ENCODE measurements at places on chromosomes 4 and X.

DNA sequence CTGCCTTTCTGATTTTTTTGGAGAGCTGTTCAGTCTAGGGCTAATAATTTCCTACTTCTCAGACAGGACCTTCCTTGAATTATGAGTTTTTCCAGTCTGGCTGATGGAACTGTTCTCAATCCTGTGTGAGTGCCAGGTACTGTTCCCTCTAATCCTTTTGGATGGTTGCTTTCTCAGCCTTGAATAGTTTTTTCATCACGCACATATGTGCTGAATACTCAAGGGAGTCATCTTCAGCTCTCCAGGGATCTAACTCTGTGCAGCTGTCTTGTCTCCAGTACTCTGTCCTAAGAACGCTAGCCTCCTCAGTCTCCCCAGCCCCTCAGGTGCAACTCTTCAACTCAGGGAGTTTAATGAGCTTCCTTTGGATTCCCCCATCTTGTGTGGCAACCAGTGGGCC lies 93.2 kb downstream of the GASK1B start:
- no peak for DNase-seq

GRCh38 chrX:21574793-21575192 lies 83.3 kb downstream of the KLHL34 start:
- DNase-seq = no peak

- no peak for DNase-seq
These were observed 2.6 kb downstream of the NLGN4X start for GRCh38 chrX:6225911-6226595.

- no peak for DNase-seq
These were observed 77.5 kb downstream of the HTRA3 start for GRCh38 chr4:8346838-8347605.

DNA sequence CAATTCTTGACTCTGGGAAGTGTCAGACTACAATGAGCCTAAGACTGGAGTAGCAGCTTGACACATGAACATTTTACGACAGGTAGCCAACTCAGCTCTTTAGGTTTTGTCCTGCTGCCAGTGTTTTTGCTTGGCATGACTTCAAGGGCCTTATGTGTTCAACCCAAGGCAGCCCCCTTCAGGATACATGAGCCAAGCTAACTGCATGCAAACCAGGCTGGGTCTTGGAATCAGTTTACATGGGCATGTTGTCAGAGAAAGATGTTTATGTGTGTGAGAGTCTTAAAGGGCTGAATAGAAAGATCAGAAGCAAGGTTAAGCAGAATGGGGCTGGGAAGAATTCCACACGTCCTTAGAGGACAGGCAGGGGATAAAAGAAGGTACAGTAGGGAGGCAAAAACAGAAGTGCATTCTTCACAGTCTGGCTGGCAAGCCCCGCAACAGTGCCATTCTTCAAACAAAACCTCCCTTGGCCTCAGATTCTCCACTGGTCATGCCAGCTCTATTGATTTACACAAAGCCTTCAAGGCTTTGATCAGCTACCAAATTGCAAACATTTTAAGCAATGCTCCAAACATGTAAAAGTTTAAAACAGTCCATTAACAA lies 97.3 kb downstream of the NKX6-1 start:
- no peak for DNase-seq

GRCh38 chr4:118077767-118078105 lies 43.5 kb downstream of the NDST3 start:
- DNase-seq = no peak

- DNase-seq = no peak
These were observed 420.8 kb upstream of the DIPK2B start for GRCh38 chrX:45621376-45622041.

DNA sequence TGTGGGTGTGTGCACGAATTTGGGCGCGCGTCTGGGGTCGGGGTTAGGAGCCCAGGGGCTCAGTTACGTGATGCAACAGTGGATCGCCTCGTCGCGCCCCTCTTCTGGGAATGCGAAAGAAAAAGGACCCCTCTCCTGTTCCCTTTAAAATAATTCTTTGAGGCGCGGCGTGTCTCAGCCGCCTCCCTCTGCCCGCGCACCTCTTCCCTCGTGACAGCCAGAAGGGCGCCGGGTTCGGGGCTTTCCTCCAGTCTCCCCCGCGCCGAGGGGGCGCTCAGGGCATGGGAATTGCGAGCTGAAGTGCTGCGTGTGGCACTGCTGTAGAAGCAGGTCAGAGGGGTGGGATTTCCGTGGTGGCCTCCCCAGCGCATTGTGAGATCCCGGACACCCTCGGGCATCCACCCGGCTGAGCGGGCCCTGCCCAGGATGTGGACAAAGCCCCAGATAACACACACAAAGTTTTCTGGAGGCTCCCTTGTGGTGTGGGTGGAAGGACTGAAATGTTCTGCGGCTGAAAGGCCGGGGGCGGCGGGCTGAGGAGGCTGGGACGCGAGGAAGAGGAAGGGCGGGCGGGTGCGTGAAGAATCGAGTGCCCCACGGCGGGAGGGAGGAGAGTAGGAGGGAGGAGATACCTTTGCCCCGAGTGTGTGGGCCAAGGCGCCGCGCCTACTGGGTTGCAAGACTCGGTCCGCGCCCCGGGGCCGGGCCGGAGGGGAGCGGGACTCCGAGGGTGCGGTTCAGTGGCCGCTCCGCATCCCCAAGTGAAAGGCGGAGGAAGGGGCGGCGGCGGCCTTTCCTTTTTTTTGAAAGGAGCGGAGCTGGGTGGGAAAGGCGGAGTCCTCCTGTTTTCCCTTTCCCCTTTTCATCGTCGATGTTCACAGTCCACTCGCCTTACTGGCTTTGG lies 752 bp downstream of the SEPTIN11 start:
- DNase-seq = no peak

Data from stimulated activated CD8-positive, alpha-beta memory T cell treated with anti-CD3 and anti-CD28 coated beads, Interleukin-4, amount 100 ng/mL, for 1 hour (primary cell).